ENCODE measurements at places on chromosomes 1 and 21. TPM values are rescaled to one million over a fixed set of nuclear protein-coding genes. Genes with fewer than 3 reads are reported as not detected.

GRCh38 chr1:230067871-230068620, 1.0 kb downstream of the GALNT2 start:
- DNase-seq, result peak; percentile 34

GRCh38 chr1:23910553-23911246, 2.5 kb downstream of the CNR2 start:
- DNase-seq, result no peak

DNA sequence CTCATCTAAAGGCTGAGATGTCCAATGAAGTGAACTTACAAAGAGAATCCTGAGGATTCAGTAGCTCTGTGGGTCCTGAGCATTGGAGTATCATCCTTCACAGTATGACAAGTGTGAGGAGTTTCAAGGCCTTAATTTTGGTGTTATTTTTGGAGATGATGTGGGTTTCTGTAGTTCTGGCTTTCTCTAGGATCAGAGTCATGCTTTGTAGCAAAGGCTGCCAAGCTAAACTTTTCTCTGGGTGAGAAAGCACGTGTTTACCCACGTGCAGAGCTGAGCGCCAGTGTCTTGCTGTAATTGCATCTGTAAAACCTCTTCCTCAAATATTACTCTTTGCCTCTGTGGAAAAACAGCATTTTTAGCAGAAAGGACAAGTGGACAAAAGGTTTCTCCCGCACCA, 387.8 kb upstream of the LYPLAL1 start:
- no peak for DNase-seq

DNA sequence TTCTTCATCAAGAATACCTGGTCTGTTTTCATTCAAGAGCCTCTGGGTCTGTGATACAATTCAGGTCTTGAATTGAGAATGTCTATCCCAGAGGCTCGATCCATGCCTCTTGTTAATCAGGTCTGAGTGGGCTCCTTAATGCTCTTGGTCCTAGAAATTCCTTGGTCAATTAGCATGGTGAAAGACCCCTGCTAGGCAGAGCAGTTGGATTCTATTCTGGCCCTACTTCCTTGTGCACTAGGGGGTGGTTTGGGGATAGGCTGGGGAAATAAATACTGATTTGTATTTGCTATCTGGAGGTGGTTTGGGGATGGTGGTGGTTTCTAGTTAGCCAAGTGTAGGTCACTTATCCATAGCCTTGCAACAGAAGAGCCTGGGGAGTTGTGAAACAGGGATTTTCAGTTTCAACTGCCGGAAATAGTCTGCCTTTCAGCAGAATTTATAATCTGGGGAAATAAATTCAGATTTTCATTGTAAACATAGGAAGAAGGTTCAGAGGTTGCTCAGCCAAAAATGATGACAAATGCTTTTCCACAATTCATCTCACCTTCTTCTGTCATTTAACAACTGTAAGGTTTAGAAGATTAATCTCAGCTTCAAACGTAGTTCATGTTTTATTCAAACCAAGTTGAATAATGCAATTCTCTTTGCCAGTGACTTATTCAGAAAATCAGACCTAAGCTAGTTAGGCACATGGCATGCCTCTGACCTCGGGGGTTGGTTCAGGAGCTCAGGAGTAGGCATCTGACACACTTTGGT, 22.2 kb upstream of the SCAF4 start:
- DNase-seq, result no peak

The SLC5A9 gene
- total RNA-seq, result not detected

GRCh38 chr1:209586221-209586740, 2.8 kb downstream of the CAMK1G start:
- no peak for DNase-seq

DNA sequence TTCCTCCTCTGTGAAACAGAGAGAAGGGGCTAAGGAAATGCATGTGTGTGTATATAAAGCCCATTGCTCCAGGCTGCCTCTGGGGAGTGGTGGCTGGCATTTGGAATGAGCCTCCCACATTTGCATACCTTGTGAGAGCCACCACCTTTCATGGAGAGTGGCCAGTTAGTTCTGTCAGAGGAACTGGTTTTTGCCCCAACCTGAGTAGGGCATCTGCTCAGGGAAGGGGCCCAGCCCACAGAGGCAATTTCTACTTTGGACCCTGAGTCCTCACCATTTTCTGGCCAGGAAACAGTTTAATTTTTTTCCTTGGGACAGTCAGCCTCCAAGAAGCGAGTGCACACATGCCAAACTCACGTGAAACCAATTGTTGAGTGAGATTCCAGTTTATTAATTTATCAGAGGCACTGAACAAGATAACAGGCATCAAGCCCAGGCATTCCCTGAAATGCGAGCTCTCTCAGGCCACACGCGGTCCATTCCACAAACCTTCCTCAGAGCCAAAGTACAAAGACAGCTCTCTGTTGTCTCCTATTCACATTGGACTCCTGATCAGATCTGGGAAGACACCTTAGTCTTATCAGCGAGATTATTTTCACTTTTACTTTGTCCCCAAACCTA, 1.0 kb upstream of the SLC6A9 start:
- DNase-seq, result no peak

The MGST3 gene
- total RNA-seq, result 70.3 TPM

- DNase-seq, result no peak
Observed at GRCh38 chr1:27566462-27567145, 37.3 kb downstream of the AHDC1 start.
